HAP-1 (cell line): ENCODE measurements at places on chromosomes 2 and 18.

GRCh38 chr2:117137371-117137770 is 677.1 kb upstream of the DDX18 start:
- no peak for DNase-seq

DNA sequence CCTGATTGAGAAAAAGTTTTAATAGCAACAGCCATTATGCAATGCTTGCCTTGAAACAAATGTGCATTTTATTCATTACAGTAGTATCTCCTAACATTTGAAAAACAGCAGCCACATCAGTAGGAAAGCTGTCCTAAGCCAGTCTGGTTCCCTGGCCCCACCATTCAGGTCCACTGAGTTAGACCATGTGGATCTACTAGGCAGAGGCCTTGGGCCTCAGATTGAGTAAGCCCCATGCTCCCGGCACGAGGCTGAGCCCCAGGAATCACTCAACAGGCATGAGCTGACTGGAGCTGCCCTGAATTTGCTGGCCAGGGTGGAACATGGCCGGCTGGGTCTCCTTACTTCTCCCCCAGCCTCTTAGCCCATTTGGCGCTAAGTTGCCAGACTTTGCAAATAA is 103.4 kb downstream of the ZFP36L2 start:
- DNase-seq: no peak

DNA sequence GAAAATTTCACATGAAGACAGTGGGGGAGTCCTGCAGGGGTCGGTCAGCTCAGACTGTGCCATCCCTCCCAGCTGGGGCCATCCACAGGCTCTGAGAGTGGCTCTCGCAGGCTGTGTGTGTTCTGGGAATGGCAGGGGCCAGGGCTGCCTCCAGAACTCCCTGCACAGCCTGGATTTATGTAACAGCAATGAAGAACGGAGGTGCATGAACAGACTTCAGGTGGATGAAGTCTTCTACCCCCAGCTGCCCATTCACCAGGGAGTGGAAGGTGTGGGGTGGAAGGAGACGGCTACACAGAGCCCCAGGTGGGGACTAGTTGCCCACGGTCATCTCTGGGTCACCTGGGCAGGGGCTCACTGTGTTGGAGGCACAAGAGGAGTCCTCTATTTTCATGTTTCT is 56.1 kb upstream of the HDAC4 start:
- DNase-seq: no peak

- peak; percentile 18 for DNase-seq
Measured at GRCh38 chr2:114729026-114729425, 286.6 kb downstream of the DPP10 start.
